ENCODE measurements at places on chromosomes 11 and 22.

- no peak for DNase-seq
Measured at GRCh38 chr11:2898366-2899079, 12.9 kb upstream of the CDKN1C start.

- DNase-seq, result peak; percentile 75
Measured at GRCh38 chr11:45771193-45771565, 33.8 kb upstream of the SLC35C1 start.

DNA sequence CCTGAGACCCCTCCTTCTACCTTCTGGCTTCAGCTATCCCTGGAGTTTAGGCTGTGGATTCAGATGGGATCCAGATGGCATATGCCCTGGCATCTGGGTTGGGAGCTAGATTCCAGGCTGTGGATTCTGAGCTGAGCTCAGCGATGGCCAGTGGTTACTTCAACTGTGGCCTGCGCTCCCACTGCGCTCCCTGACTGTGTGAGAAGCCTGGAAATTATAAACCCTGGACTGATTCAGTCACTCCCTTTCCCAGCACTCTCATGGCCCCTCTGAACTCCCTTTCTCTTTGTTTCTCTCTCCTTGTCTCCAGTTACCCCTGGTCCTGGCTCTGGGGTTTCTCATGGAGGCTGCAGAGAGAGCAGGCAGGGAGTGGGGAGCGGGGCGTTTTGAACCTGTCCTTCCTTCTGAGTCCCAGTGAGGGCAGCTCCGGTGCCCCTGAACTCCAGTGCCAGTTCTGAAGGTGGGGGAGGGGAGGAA, 4.8 kb downstream of the ARHGEF17 start:
- no peak for DNase-seq

DNA sequence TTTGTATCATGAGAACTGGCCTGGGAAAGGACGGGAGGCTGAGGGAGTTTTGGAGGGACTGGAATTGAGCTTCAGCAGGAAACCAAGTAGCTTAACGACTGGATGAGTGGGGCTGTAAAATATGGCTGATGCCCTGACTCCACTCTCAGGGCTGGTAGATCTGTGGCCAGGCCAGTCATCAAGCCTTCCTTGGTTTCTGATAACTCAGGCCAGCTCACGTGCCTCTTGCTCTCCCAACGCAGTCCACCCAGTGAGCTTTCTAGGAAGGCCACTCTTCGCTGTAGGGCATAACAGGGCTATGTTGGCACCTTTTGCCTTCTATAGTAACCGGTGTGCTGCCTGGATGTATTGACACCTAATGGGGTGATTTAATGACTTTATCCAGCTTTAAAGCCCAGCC, 5.8 kb upstream of the MADD start:
- no peak for DNase-seq

DNA sequence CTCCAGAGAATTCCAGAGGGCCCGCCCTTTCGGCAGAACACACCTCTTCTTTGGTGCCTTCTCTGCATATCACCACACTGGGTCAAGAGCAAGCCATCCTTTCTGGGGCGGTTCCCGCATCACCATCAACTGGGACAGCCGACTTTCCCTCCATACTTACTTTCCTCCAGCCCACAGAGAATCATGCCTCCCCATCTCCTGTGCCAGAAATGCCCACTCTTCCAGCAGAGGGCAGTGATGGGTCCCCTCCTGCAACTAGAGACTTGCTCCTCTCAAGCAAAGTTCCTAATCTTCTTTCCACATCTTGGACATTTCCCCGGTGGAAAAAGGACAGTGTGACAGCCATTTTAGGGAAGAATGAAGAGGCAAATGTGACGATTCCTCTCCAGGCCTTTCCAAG, 157.7 kb downstream of the C11orf91 start:
- DNase-seq, result no peak

DNA sequence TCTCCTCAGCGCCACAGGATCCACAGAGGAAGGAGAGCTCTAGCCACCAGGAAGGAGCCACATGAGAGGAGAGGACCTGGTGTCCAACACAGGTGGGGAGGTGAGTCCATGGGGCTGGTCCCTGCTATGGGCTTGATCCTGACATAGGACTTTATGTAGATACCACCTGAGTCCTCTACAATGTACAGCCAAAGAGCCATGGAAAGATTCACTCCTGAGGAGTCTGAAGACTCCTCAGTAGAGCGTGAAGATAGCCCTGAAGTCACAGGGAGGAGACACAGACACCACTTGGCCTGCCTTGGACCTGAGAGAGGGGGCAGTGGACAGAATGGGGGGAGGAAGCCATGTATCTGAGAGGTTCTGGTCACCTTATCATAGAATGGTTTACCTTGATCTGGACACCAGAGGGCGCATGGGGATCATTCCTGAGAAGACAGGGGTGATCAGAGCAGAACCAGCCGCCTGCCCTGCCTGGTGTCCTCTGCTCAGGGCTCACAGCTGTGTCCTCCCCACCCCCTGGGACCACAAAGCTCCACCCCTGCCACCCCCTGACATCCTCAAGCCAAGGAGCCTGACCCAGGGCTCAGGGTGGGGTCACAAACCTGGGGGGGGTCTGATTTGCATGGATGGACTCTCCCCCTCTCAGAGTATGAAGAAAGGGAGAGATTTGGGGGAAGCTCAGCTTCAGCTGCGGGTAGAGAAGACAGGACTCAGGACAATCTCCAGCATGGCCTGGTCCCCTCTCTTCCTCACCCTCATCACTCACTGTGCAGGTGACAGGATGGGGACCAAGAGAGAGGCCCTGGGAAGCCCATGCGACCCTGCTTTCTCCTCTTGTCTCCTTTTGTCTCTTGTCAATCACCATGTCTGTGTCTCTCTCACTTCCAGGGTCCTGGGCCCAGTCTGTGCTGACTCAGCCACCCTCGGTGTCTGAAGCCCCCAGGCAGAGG, 77.0 kb downstream of the ZNF280B start:
- peak; percentile 74 for DNase-seq

GRCh38 chr22:24445481-24446259, 18.3 kb downstream of the ADORA2A start:
- DNase-seq, result no peak

- DNase-seq, result no peak
Measured at GRCh38 chr11:110121204-110121603, 28.0 kb downstream of the ZC3H12C start.

GRCh38 chr22:42470366-42471082, 38.3 kb upstream of the NFAM1 start:
- DNase-seq, result no peak

GRCh38 chr11:72712841-72713240, 38.6 kb upstream of the PDE2A start:
- DNase-seq, result no peak

- no peak for DNase-seq
Measured at GRCh38 chr11:68312117-68312779, at the start of gene LRP5. LRP5 (plus strand) TSS chr11:68312591; CDS start chr11:68312715, 124 bp downstream.

GRCh38 chr11:123434262-123434661, 4.2 kb downstream of the GRAMD1B start:
- DNase-seq, result no peak

DNA sequence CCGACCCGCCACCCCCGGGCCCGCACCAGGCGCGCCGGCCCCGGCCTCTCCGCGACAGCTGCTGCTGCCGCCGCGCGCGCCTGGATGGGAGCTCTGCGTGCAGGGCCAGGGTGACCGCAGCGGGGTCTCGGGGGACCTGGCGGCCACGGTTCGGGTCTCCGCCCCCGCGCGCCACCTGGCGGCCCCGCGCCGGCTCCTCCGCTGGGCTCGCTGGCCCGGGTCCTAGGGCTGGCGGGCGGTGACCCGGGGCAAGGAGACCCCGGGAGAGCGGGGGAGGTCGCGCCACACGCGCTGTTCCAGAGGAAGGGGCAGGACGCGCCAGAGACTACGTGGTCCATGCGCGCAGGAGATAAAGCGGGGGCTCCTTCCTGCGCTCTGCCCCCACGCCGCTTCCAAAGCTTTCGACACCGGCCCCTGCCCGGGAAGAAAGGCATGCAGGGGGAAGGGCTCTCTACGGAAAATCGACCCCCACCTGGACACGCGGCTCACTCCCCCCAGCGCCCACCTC, 562 bp downstream of the SHANK2 start:
- DNase-seq, result no peak

Data from natural killer cell treated with Interleukin-12 subunit alpha and Interleukin-12 subunit beta and Interleukin-15 and Interleukin-18, amount 100 ng/mL, for 72 hours (primary cell).